ENCODE measurements at places on chromosomes 1 and 21. TPM values are rescaled to one million over a fixed set of nuclear protein-coding genes. Genes with fewer than 3 reads are reported as not detected.

Gene COP1
- 27.2 TPM for total RNA-seq

Gene RGS8
- total RNA-seq: not detected

Gene LDLRAD1
- total RNA-seq: not detected

Gene OPTC
- not detected for total RNA-seq

Gene SOAT1
- total RNA-seq: 30.7 TPM

Gene PRDX6
- total RNA-seq: 321 TPM

Gene RPL22
- total RNA-seq: 438 TPM

Gene OR6N1
- not detected for total RNA-seq

Gene FLG2
- total RNA-seq: not detected

Gene LCE1D
- not detected for total RNA-seq

Gene PGLYRP4
- not detected for total RNA-seq

Gene RGS16
- 0.40 TPM for total RNA-seq

Gene LEFTY2
- 0.08 TPM for total RNA-seq

Gene TMEM125
- not detected for total RNA-seq

Gene SLAMF7
- 1.7 TPM for total RNA-seq

Gene HSD3B1
- total RNA-seq: not detected
